ENCODE measurements at places on chromosomes 11 and 22.

- no peak for DNase-seq
Measured at GRCh38 chr11:54979375-54979774, 272.7 kb downstream of the OR4A5 start.

DNA sequence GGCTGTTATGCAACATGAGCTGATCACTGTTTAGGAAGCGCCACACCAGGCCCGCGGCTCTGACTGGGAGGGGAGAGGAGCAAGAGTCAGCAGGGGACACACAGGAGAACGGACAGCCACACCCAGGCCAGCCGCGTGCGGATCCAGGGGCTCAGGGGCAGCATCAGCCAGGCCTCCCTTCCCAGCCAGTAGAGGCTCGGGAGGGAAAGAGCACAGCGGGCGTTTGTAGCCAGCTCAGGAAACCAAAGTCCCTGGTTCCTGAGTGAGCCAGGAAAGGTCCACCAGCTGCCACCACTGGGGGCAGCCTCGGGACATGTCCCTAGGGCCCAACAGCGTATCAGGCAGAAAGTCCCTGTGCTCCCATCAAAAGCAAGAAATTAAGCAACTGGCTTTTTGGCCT, 71.8 kb upstream of the PITPNB start:
- peak; percentile 14 for DNase-seq

DNA sequence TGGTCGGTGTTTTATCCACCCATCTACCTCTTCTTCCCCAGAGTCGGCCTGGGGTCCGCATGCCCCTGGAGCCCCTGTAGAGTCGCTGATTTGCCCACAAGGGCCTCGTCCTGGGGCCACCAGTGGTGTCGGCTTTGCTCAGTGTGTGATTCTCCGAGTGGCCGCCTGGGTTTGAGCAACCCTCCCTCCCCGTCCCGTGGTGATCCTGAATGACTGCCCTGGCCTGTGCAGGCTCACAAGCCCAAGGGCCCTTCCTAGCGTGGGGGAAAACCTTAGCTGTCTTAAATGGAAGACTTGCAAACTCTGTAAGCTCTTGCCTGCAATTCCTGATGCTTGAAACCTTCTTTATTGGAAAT, 128.3 kb downstream of the OSBP2 start:
- no peak for DNase-seq

GRCh38 chr11:12664385-12664784, 9.8 kb upstream of the TEAD1 start:
- DNase-seq = no peak

GRCh38 chr22:42893371-42894150, 36.5 kb upstream of the ARFGAP3 start:
- DNase-seq = no peak

- no peak for DNase-seq
Measured at GRCh38 chr22:19981961-19982920, 34.4 kb downstream of the ARVCF start.

- no peak for DNase-seq
Measured at GRCh38 chr22:17695986-17696385, 57.4 kb downstream of the BCL2L13 start.

DNA sequence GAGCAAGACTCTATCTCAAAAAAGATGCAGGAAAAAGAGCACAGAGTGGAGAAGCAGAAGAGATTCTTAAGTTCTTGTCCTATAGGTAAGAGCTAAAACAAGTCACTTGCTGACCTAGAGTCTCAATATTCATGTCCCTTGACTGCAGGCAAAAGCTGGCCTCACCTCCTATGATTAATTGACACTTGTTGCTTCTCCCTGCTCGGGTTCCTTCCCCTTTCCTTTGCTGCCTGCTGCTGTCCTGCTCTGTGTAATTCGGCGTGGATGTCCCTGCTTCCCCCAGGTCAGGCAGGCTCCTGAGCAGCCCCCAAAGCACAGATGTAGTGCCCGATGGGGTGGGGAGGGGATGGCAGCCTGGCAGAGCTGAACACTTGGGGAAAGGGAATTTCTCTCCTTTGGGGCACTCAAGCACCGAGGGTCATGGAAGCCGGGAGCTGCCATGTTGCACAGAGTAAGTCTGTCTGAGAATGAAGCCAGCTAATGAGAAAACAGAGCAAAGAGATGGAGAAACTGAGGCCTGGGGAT, 60.8 kb upstream of the NUP50 start:
- DNase-seq = no peak

- DNase-seq = no peak
Measured at GRCh38 chr22:47303161-47303890, 540.9 kb downstream of the TBC1D22A start.

DNA sequence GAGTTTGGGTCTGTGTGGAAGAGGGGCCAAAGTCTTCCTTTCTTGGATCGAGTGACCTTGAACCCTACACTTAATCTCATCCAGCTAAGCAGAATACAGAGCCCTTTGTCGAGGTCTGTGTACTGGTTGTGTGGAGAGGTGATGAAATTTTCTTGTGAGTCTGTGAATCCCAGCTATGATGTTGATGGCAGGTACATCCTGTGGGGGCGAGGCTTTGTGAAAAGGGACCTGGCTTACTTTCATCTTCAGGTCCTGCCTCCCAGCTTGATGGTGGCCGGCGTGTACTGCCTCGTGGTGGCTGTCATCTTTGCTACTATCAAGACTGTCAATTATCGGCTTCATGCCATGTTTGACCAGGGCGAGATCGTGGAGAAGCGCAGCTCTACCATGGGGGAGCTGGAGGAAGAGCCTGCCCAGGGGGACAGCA, 1.0 kb downstream of the PCNX3 start:
- DNase-seq = no peak
